DMS79 (cell line): ENCODE measurements at places on chromosomes 3 and 15.

DNA sequence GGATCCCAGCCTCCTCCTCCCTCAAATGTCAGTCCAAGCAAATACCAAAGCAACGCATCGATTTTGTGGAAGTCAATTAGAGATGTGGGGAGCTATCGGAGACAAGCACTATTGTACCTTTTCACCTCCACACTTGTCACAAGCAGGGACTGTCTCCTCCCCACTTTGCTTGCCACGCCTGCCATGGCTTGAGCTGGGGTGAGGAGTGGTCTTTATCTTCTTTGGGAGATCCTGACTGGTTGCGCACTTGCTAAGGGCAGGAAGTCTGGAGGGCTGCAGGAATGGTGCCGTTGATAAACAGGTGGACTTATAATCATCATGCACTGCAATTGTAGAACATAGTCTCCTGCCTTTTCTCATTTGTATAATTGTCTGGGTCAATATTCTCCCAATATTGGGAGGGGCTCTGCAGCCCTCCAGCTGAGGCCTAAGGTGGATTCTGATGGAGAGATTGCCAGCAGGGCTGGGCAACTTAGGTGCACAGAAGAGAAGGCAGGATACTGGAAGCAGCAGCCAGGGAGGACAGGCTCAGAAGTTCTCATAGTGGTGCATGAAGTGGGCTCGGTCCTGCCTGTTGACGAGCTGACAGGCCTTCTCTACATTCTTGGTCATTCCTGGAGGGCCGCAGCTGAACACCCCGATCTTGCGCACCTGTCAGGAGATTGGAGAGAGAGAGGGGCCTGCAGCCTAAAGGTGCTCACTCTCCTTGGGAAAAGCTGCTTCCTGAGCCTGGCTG, 20.2 kb downstream of the DUOX2 start:
- DNase-seq, result no peak

GRCh38 chr15:50298340-50298739, 32.8 kb upstream of the HDC start:
- no peak for DNase-seq

DNA sequence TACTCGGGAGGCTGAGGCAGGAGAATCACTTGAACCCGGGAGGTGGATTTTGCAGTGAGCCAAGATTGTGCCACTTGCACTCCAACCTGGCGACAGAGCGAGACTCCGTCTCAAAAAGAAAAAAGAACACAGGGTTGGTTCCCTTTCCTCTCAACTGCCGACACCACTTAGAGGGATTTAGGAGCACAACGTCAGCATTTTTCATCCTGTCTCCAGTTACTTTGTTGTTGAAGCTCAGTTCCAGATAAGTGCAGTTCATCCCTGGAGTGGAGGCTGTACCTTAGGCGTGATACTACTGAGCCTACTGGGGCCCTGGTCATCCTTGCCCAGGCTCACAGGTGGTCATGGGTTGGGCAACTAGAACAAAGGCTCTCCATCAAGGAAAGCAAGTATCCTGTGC, 15.3 kb upstream of the GK5 start:
- DNase-seq, result no peak

GRCh38 chr15:25059698-25060471, 105.1 kb downstream of the SNRPN start:
- no peak for DNase-seq

GRCh38 chr15:89482139-89482538, 14.2 kb downstream of the RHCG start:
- no peak for DNase-seq

- no peak for DNase-seq
These were observed 27.6 kb upstream of the GPD1L start for GRCh38 chr3:32078864-32079263.

DNA sequence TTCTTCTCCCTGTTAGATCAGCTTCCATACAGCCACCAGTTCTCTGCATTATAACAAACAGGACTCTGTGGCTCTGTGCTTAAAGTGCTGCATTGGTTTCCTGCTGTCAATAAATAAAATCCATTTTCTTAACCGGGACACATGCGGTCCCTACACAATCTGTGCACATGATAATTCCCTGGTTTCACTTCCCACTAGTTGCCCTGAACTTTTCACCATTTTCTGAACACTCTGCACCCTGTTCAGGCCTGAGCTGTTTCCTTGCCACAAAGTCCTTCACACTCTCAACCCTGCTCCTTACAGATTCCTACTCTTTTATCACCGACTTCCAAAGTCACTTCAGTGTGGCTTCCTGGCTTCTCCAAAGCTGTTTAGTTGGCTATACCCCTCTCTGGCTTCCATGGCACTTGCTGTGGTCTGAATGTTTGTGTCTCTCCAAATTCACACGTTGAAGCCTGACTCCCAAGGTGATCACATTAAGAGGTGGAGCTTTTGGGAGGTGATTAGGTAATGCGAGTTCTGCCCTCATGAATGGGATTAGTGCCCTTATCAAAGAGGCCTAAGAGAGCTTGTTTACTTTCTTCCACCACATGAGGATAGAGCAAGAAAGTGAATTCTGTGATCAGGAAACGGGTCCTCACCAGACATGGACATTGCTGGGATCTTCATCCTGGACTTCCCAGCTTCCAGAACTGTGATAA, 233.4 kb downstream of the CHST2 start:
- DNase-seq, result no peak

GRCh38 chr3:198081421-198081844, 121.4 kb downstream of the LMLN start:
- DNase-seq, result no peak
